ENCODE measurements at places on chromosomes 2 and 18. TPM values are rescaled to one million over a fixed set of nuclear protein-coding genes. Genes with fewer than 3 reads are reported as not detected.

Gene SPRED2
- 65.0 TPM for total RNA-seq

DNA sequence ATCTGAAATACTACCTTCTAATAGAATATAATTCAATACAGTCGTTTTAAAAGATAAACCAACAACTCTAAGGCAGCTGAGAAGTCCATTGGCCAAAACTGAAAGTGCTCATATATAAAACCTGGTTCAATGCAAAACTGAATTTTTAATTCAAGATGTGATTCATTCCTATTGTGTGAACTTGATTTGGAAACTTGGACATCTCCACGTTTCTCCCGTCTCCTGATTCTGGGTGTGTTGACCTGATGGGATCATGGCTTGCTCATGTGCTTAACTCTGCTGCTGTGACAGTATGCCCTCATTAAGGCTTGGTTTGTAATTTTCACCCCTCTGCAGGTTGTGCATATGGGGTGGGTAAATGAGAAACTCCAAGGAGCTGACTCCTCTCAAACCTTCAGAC is 166.3 kb upstream of the TPO start:
- DNase-seq: no peak

Gene GPR17
- total RNA-seq: not detected

DNA sequence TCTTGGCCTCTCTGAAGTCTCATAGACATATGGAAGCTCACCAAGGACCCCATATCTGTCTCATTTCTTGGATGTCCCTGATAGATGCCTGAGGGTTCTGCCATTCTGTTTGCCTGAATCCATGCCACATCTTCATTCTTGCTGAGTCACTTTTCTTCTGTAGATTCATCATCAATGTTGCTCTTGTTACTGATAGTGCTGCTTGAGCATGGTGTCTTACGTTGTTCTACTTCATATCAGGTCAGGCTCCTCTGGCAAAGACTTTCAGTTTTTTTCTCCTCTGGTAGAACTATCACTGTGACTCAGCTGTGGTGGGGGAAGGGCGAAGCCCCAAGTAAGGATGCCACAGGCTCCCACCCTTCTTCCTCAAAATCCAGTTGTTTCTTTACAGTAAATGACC is 885.2 kb downstream of the DCDC2C start:
- no peak for DNase-seq

DNA sequence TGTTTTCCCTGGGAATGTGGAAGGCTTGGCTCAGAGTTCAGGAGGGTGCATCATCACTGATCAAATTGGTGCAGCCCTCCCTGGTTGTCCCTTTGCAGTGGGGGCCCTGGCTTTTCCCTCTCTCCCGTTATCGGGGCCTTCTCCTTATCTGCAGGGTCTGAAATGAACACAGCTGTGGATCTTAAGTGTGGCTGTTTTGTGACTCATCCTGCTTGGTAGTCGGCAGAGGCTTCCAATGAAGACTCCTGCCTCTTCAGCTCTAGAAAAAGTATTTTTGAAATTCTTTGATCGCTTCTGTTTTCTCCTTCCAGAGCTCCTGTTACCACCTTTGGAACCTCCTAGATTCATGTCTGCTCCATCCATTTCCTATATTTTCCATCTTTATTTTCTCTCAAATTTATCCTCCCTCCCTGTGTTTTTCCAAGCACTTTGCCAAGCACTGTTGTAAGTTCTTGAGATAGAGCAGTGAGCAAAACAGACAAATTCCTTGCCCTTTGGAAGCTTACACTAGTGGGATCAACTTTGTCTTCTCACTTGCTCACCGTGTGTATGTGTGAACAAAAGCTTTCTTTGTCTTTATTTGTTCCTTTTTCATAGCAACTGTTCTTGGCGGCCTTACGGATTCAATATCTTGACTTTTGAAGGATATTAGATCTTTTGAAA is 45.7 kb downstream of the RALB start:
- DNase-seq: no peak

- DNase-seq: no peak
Observed at GRCh38 chr2:44616667-44617155, 255.0 kb downstream of the CAMKMT start.

DNA sequence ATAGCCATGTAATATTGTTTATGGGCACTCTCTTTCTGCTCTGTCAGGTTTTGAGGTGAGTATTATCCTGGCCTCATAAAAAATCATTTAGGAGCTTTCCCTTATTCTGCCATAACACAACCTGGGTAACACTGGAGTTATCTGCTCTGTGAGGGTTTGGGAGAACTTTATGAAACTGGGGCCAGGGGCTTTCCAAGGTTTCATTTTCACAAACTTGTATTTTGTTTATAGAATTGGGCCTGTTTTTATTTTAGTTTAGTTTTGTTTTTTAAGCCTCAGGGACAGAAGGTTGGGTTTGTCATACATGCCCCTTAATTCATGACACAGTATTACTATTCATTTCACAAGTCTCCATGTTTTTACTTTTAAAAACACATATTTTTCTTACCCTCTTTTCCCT is 83.5 kb downstream of the IRS1 start:
- DNase-seq: no peak

GRCh38 chr18:24031318-24031717 is 16.8 kb downstream of the TTC39C start:
- DNase-seq: no peak

Gene EGR4
- total RNA-seq: not detected

Gene CHRND
- total RNA-seq: not detected

Gene IL36A
- total RNA-seq: not detected

Gene IL36B
- not detected for total RNA-seq

Gene TEX44
- not detected for total RNA-seq

Data from mucosa of descending colon (tissue), 3 donors.